Stimulated activated CD4-positive, alpha-beta T cell treated with anti-CD3 and anti-CD28 coated beads, Interleukin-12 subunit alpha, Interleukin-12 subunit beta, amount 100 ng/mL, for 4 hours (primary cell): ENCODE measurements at places on chromosomes 11 and 22.

- no peak for DNase-seq
These were observed 10.9 kb upstream of the CCND1 start for GRCh38 chr11:69630017-69630416.

GRCh38 chr22:38290347-38290746 lies 17.5 kb upstream of the TMEM184B start:
- no peak for DNase-seq

DNA sequence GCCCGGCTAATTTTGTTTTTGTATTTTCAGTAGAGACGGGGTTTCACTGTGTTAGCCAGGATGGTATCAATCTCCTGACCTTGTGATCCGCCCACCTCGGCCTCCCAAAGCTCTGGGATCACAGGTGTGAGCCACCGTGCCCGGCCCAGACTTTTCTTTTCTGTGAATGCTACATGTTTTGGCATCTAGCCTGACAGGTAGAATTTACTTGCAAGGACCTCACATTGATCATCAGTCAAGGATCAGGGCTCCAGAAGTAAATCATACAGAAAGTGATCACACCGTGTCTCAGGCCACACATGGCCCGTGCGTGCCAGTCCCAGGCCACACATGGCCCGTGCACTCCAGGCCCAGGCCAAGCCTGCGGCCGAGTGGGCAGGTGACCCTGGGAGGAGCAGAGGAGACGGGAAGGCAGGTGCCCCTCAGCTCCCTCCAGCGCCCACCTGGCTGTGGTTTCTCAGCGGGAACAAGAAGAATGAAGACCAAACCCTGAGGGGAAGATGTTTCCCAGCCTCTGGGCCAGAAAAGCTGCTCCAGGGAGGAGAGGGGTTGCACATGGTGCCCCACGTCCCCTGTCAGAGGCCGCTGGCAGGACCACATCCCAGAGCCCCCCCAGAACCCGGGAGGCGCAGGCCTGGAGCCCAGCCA lies 76.2 kb downstream of the BRD1 start:
- no peak for DNase-seq

- DNase-seq, result no peak
These were observed 28.6 kb upstream of the ELFN2 start for GRCh38 chr22:37455896-37456295.

DNA sequence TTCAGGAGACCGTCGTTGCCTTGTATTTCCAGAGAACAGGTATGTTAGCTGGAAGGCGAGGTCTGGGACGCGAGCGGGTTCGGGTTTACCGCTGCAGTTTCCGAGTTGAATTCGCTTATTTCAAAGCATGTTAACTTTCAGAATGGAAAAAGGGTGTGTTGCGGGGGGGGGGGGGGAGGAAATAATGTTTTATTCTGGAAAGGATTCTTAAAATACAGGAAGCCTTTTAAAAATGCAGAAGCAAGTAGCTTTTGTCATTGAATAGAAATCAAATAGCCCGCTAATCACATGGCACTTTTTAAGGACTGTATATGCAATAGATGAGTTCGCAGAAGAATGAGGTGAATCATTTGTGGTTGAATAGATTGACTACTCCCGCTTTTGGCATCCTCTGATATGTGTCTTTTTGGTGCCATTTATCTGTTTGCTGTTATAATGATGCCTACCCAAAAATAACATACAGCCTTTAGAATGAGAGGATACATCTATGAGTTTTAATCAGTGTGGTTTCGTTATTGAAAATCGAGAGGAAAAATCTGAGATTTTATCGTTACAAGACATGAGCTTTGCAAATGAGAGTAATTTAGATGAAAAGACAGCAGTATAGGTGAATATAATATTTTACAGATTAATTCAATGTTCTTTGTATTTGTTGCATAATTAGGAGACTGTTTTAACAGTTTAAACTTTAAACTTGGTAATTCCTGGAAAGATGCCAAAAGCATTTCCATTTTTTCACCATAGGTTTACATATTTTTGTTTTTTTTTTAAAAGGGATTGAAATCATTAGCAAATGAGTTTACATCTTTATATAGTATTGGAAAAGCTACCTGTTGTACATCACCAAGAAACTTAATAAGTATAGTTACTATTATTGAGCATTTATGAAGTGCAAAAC lies 1.7 kb downstream of the PDE3B start:
- DNase-seq, result peak; percentile 15
